ENCODE measurements at places on chromosomes 11 and 22.
A peak's percentile ranks its signal among the peaks of the same experiment; 100 is the strongest.

DNA sequence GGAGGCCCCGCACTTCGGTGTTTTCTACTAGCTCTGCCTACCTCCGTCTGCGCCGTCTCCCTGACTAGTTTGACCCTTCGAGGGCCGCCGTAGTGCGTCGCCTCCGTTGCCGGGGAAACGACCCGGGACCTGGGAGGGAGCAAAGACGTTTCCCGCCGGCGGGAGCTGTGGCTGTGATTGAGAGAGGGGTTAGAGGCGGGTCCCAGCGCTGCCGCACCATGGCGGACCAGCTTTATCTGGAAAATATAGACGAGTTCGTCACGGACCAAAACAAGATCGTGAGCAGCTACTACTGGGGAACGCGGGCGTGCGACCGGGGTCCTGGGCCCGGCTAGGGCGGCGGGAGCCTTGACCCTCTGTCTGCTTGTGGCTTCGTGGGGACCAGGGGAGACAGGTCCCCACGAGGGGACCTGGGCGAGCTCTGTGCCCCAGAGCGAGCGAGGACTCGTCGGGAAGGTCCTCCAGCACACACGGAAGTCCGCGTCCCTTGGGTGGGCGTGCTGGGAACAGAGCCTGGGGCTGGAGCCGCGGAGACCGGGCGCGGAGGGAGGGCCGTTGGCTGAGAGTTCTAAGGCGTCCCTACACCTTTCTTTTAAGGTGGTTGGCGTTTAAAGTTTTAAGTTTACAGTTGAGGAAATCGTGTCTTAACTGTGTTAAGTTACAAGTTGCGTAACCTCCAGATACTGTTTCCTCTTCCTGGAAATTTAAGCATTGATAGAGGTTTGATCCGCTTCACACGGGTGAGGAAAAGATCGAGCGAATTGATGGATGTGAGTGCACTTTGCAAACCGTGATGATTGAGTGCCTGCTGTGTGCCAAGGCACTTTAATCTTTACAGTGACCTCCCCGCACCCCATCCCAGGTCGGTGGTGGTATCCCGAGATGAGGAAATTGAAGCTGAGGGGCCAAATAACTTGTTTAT is at the start of gene POLD3:
TSS of gene POLD3 (plus strand) at position 142 of the 922 bp plus-strand sequence. CDS start at position 219, 77 bp downstream.
- DNase-seq = peak; percentile 98

GRCh38 chr11:72828081-72828567 is 13.9 kb downstream of the ATG16L2 start:
- DNase-seq = no peak

- no peak for DNase-seq
These were observed 21.2 kb upstream of the ISX start for GRCh38 chr22:35044607-35045390.

DNA sequence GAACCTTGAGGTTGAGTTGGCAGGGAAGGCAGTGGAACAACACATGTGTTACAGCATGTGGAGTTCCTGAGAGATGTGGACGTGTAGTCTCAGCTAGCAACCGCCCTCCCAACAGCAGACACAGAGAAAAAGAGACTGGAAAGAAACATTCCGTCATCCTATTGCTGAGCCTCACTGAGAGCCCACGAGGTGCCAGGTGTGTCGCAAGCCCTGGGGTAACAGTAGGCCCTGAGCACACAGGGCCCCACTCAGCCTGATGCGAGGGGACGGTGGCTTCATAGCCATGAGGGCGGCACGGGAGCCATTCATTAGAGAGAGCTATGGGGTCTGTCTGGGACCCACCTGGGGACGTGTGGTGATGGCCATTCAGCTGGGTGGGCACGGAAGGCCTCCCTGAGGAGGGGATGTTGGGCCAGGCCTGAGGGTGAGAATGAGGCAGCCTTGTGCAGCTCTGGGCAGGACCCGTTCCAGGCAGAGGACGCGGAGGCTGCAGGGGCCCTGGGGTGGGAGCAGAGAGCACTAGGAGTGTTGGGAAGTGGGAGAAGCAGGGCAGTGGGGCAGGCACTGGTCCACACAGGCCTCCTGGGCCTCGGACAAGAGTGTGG is 26.2 kb downstream of the MPPED1 start:
- DNase-seq = no peak

GRCh38 chr11:48006301-48006992 is 26.1 kb downstream of the PTPRJ start:
- DNase-seq = peak; percentile 74

DNA sequence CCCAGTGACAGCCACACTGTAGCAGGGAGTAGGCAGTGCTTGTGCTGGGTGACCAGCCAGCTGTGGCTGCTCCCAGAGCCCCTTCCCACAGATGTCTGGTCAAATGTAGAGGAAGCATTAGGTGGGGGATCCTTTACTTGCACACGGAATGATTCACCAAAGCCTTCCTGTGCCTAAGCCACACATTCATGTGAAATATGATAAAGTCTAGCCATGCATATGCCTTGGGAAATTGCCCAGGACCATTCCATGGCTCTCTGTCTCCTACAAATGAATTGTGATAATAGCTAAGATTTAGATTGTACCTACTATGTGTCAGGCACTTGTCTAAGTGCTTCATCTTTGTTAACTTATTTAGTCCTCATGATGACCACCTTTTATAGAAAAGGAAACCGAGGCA is 217.5 kb upstream of the E2F8 start:
- no peak for DNase-seq

DNA sequence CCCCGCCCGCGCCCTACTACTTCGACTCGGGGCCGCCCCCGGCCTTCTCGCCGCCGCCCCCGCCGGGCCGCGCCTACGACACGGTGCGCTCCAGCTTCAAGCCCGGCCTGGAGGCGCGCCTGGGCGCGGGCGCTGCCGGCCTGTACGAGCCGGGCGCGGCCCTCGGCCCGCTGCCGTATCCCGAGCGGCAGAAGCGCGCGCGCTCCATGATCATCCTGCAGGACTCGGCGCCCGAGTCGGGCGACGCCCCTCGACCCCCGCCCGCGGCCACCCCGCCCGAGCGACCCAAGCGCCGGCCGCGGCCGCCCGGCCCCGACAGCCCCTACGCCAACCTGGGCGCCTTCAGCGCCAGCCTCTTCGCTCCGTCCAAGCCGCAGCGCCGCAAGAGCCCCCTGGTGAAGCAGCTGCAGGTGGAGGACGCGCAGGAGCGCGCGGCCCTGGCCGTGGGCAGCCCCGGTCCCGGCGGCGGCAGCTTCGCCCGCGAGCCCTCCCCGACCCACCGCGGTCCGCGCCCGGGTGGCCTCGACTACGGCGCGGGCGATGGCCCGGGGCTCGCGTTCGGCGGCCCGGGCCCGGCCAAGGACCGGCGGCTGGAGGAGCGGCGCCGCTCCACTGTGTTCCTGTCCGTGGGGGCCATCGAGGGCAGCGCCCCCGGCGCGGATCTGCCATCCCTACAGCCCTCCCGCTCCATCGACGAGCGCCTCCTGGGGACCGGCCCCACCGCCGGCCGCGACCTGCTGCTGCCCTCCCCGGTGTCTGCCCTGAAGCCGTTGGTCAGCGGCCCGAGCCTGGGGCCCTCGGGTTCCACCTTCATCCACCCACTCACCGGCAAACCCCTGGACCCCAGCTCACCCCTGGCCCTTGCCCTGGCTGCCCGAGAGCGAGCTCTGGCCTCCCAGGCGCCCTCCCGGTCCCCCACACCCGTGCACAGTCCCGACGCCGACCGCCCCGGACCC is 17.4 kb upstream of the ACR start:
- DNase-seq = no peak

DNA sequence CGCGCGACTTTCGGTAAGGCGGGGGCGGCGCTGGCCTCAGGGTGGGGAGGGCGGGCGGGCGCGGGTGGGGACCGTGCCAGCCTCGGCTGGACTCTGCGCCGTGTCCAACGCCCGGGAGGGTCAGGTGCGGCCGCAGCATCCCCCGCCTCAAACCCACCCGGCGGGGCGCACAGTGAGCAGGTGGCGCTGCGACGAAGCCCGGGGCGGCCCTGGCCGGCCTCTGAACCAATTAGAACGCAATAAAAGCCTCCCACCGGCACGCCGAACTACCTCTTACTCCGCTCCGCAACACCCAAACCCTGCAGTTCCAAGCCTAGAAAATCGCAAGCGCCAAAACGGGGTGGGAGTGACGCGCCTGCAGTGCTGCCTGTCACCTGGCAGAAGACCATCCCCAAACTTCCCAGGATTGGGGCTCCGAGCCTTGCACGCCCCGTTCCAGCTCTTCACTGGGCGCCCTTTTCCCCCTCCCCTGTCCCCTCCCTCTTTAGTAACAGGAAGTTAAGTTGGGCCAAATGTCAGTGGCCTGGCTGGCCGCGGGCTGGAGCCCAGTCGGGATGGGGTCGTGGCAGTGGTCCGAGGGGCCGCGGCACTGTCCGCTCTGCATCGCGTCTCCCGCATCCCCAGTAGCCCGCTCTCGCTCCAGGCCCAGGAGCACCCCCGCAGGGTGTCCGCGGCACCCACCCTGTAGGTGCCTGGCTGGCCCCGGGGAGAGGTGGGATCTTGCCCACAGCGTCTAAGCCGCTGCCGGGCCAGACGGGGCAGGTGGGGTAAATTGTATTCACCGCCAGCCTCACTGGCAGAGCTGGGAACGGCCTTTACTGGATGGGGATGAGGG is 541 bp downstream of the MICAL2 start:
- peak; percentile 61 for DNase-seq

- DNase-seq = no peak
These were observed 16.8 kb downstream of the DNAL4 start for GRCh38 chr22:38777087-38777671.

DNA sequence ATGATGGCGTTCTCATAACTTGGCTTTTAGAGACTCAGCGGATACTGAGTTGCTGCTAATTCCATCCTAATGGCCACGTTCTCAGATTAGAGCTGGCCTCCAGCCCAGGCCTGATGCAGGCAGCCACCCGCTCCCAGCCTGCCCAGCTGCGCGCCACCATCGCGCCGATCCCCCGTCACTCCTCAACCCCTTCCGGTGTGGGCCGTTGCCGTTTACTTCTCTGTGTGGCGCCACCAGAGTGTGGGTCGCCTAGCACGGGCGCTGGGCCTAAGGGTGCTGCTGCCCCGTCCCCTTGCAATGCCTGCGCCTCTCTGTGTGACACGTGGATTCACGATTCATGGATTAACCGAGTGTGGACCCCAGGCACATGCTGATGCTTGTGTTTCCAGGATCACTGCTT is 1116.0 kb downstream of the BRD1 start:
- DNase-seq = no peak

- no peak for DNase-seq
These were observed 31.8 kb downstream of the TMPRSS5 start for GRCh38 chr11:113674397-113674685.

Data from activated CD4-positive, alpha-beta T cell treated with anti-CD3 and anti-CD28 coated beads for 36 hours (primary cell).